A375 (cell line): ENCODE measurements at places on chromosomes 4 and X. TPM values are rescaled to one million over a fixed set of nuclear protein-coding genes. Genes with fewer than 3 reads are reported as not detected.

Gene BANK1
- total RNA-seq: 0.08 and 0.11 TPM in 2 replicates

Gene IGSF1
- 0.13 and 0.15 TPM in 2 replicates for total RNA-seq

Gene PITX2
- 4.8 and 4.9 TPM in 2 replicates for total RNA-seq

Gene FBXW7
- total RNA-seq: 18.2 and 23.5 TPM in 2 replicates

Gene GYPA
- not detected in 2 replicates for total RNA-seq

Gene HSFX2
- total RNA-seq: not detected in 2 replicates

Gene ADH7
- total RNA-seq: not detected in 2 replicates

Gene IL2RG
- total RNA-seq: 0.11 TPM in 1 of 2 replicates, not detected in the other
